Esophagus squamous epithelium (tissue), 5 donors: ENCODE measurements at places on chromosomes 5 and 9.

DNA sequence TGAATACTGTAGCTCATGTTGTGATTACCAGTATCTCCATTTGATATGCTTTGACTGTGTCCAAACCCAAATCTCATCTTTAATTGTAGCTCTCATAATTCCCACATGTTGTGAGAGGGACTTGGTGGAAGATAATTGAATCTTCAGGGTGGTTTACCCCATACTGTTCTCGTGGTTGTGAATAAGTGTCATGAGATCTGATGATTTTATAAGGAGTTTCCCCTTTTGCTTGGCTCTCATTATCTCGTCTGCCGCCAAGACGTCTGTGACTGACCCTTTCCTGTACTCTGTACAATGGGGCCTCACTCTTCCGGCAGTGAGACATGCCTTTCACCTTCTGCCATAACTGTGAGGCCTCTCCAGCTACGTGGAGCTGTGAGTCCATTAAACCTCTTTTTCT lies 59.3 kb downstream of the TRIO start:
- DNase-seq: no peak

DNA sequence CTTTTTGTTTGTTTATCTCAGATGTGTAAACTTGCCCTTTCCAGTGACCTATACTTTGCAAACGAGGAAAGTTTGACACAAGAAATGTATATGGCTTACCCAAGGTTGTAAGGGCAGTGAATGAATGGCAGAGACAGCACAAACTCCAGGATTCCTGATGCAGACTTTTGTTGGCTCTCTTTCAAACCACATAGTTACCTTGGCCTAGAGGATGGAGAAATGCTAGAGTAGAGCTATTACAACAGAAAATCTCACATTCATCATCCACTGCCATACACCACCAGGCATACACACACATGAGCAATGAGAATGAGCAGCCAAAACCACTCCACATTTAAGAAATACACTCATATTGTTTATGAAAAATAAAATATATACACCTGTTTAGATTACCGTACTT lies 387.0 kb downstream of the TLR4 start:
- no peak for DNase-seq

- DNase-seq: no peak
Observed at GRCh38 chr5:165227515-165227914, 1722.1 kb downstream of the MAT2B start.

- no peak for DNase-seq
Observed at GRCh38 chr5:167348251-167348926, 943.1 kb upstream of the WWC1 start.

DNA sequence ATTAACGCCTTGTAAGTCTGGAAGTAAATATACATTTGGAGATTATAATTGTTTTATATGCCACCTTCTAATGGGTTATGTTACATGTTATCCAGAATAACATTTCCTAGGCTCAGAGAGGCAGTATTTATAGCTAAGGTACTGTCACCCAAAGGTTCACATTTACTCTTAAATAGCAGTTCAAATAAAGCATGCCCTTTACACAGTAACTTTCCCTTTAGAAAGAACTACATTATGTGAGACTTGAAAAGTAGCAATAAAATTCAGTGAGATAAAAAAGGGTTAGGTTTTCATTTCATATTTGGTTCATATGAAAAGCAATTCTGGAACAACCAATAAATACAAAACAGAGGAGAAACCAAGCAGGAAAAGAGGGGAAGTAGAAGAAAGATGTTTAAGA lies 35.1 kb downstream of the SKIC3 start:
- DNase-seq: no peak

- DNase-seq: no peak
Observed at GRCh38 chr5:88727705-88728313, 155.2 kb downstream of the MEF2C start.

DNA sequence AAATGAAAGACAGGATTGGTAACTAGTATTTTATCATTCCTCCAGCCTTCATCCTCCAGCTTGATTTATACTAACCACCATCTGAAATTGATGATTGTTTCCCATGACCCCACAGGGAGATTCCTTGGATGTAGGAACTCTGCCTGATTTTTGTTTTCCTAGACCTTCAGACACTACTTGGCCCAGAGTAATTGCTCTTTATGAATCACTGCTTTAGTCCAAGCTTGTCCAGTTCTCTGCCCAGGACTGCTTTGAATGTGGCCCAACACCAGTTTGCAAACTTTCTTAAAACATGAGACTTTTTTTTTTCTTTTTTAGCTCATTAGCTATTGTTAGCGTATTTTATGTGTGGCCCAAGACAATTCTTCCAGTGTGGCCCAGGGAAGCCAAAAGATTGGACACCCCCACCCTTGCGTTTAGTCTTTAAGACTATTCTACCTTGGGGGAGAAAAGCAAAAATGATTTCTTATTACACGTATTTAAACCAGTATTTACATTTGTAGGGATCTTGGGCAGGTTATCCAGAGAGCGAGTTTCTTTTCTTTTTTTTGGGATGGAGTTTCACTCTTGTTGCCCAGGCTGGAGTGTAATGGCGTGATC lies 18.4 kb downstream of the BASP1 start:
- DNase-seq: no peak

DNA sequence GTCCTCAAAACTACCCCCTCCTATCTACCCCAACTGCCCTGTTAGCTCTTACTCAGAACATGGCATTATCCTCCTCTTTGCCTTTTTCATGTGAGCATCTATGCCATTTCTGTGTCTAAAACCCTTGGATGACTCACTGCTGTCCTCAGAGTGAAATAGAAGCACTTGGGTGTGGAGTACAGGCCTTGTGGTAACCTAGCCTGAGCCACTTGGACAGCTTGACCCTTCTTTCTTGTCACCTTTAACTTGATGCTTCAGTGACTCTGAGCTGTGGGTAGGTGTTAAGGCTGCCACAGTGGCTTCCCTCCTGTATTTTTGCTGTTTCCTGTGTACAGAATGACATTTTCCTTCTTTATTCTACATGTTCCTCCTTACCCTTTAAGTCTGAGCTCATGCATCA lies 391.4 kb downstream of the SH3GL2 start:
- DNase-seq: no peak

DNA sequence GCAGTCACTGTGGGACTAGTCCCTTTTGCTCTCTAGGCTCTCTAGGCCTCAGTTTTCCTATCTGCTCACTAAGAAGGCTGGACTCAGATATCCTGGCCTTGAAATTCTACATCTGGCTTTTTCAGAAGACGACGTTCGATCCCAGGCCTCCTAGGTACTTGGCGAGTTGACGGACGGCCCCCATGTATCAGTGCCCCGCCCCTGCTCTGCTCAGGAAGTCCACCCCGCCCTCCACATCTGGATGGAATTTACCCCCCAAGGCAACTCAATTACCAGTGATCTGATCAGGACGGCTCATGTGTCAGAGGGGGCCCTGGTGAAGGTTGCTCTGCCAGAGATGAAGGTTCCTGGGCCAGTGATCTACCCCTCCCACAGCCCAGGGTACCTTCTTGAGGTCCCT lies 44.1 kb upstream of the SYNPO start:
- DNase-seq: no peak

GRCh38 chr5:141420855-141421488 lies at the start of gene PCDHGA11:
Gene PCDHGA11, plus strand, starts transcription at chr5:141421051. Its CDS starts 177 bp downstream, at chr5:141421228.
- DNase-seq: no peak

- no peak for DNase-seq
Observed at GRCh38 chr9:74361508-74361907, 135.6 kb upstream of the RORB start.

GRCh38 chr9:37528652-37529471 lies 43.1 kb downstream of the POLR1E start:
- DNase-seq: no peak

- DNase-seq: no peak
Observed at GRCh38 chr5:50699737-50700136, 33.3 kb downstream of the PARP8 start.

GRCh38 chr5:34053133-34053532 lies 10.1 kb upstream of the C1QTNF3 start:
- no peak for DNase-seq

DNA sequence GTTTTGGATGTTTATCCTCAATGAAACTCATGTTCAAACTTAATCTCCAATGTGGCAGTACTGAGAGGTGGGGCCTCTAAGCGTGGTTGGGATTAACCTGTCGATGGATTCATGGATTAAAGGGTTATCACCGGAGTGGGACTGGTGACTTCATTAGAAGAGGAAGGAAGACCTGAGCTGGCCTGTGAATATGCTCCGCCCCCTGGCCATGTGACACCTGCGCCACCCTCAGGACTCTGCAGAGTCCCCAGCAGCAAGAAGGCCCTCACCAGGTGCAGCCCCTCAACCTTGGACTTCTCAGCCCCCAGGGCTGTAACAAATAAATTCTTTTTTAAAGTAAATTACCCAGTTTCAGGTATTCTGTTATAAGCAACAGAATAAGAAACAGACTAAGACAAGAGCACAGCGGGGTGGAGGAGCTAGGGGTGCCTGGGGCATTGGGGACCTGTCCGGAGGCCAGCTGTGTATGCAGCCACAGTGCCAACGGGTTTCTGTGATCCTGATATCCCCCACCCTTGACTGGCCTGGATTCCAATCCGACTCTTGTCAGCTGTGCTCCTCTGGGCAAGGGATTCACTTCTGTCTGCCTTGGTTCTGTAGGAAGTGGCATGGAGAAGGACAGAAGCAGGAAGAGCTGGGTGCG lies 3.2 kb upstream of the MAPK9 start:
- no peak for DNase-seq

DNA sequence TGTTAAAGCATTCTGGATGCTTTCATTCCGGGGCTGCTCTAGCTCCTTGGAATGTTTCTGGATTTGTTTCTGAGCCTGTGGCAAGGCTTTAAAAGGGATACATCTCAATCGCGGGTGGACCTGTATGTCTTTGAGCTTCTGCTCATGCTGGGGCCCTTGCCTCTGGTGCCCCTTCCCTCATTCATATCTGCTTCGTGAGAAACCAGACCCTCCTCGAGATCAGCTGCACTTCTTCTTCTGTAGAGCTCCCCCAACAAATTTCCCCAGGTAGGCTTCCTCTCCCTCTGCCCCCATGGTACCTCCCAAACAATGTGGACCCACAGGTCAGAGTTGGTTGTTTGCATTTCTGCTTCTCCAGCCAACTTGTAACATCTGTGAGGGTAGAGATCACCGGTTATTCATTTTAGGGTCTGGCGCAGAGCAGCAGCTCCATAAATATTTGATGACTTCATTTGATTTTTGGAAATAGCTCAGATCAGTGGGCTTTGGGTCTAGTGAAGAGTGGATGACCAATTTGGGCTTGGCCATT lies 6.6 kb downstream of the ZNF618 start:
- no peak for DNase-seq

GRCh38 chr5:107223066-107223465 lies 447.7 kb downstream of the EFNA5 start:
- DNase-seq: no peak

GRCh38 chr5:122849771-122850170 lies 4.4 kb downstream of the SNX24 start:
- no peak for DNase-seq

GRCh38 chr5:7529880-7530279 lies 133.9 kb downstream of the ADCY2 start:
- no peak for DNase-seq

DNA sequence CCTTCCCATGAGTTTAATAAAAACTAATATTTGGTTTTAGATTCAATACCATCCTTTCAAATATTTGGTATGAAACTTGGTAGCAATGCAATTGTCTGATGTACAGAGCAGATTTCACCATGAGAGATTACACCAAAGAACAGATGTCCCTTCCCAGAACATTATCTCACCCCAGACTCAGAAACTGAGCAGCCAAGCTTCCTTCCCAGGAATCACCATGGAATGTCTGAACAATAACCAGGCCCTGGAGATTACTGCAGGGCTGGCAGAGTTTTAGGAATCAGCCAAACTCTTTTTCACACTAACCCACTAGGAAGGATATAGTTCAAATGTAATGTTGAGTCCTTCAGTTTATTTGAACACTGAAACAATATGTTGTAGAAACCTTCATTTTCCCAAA lies 23.9 kb downstream of the CLTA start:
- no peak for DNase-seq

GRCh38 chr9:94783102-94783682 lies 56.7 kb downstream of the AOPEP start:
- peak; percentile 23 for DNase-seq

DNA sequence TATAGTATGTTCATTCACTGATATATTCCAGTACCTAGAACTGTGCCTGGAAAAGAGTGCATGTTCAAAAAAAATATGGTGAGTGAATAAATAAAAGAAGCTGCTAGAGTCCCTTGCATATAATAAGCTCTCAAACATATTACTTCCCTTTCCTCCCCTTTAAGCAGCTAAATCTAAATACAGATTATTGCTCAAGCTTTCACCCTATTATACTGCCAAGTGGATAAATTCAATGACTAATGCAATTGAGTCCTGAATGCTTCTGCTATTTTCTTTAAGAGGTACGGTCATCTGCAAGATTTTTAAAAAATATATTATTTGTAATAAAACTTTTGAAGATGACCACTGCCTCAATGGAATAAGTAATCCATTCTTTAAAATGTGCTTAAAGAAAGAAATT lies 248.4 kb downstream of the PLK2 start:
- DNase-seq: no peak

DNA sequence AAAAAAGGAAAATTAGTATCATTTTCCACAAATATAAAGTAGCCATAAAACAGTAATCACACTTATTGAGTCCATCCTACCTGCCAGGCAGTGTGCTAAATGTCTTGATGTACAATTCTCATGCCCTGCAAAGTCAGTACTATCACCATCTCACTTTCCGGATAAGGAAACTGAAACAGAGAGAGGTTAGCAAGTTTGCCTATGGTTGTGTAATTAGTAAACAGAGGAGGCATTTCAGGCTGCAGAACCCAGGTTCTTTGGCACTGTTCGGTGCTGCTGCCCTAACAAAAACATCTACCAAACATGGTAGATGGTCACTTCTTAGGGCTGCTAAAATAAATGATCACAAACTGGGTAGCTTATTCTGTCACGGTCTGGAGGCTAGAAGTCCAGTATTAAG lies 22.6 kb downstream of the PLAC8L1 start:
- DNase-seq: no peak

GRCh38 chr5:163623524-163623923 lies 118.1 kb downstream of the MAT2B start:
- DNase-seq: no peak

DNA sequence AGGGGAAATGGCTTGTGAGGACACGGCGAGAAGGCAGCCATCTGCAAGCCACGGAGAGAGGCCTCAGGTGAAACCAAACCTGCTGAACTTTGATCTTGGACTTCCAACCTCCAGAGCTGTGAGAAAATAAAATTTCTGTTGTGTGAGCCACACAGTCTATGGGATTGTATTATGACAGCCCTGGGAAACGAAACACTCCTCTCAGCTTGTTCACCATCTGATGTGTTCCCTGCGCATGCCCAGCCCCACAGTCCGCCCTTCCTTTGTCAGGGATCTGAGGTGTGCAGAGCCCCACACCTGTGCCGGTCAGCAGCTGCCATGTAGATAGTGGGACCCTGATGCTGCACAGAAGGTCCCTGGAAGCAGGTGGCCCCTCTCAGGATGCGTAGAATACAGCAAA lies 34.1 kb downstream of the PLPP7 start:
- no peak for DNase-seq
